Stimulated activated CD4-positive, alpha-beta T cell treated with anti-CD3 and anti-CD28 coated beads, Interleukin-1b, Interleukin-23, amount 100 ng/mL, for 4 hours (primary cell): ENCODE measurements at places on chromosomes 2 and 18.

GRCh38 chr18:60549338-60549960, 176.9 kb upstream of the MC4R start:
- DNase-seq = no peak

- DNase-seq = no peak
Observed at GRCh38 chr2:168432565-168433186, 23.4 kb upstream of the CERS6 start.

- no peak for DNase-seq
Observed at GRCh38 chr18:21444465-21445212, 155.9 kb downstream of the ESCO1 start.

GRCh38 chr2:182854375-182855105, 11.9 kb downstream of the FRZB start:
- DNase-seq = no peak

GRCh38 chr18:49690312-49690711, 123.0 kb downstream of the ACAA2 start:
- no peak for DNase-seq

- DNase-seq = no peak
Observed at GRCh38 chr2:195456771-195457170, 200.3 kb upstream of the SLC39A10 start.

GRCh38 chr2:118291251-118291880, 203.1 kb downstream of the INSIG2 start:
- no peak for DNase-seq

DNA sequence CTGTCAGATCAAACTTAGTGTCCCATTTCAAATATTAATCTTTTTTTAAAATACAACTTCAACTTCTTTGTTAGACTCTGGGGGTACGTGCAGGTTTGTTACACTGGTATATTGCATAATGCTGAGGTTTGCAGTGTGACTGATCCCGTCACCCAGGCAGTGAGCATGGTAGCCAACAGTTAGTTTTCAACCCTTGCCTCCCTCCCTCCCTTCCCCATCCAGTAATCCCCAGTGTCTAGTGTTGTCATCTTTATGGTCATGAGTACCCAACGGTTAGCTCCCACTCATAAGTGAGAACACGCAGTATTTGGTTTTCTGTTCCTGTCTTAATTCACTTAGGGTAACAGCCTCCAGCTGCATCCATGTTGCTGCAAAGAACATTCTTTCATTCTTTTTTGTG, 23.9 kb downstream of the NOL10 start:
- DNase-seq = no peak

GRCh38 chr2:216551234-216552068, 52.8 kb downstream of the RPL37A start:
- DNase-seq = no peak

DNA sequence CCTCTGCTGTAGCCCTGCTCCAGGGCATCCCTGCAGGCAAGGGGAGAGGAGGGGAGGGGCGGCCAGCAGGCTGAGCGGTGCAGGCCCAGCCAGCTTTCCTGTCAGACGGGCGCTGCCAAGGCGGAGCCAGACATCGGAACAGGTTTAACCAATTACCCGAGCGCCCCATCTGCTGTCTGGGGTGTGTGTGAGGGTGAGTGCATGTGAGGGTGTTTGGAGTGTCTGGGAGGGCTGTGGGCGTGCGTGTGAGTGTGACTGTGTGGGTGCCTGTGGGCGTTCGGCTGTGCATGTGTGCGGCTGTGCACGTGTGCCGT, 20.0 kb downstream of the EMX1 start:
- no peak for DNase-seq

DNA sequence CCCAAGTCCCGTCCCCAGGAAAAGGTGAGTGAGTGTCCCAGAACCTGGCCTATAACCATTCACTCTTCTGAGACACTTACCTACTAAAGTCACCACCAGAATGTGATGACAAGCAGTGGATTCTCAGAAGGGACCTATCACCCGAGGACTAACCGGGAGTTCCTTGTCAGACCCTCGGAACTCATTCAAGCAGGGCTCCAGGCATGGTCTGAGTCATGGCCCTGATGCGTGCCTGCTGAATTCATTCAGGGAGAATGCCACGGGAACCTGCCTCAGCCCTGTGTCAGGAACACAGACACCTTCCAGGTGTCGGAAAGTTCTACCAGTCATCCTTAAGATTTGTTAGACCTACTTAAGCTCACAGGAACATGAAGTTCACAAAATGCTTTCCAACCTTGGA, 29.8 kb downstream of the ALPK2 start:
- no peak for DNase-seq

DNA sequence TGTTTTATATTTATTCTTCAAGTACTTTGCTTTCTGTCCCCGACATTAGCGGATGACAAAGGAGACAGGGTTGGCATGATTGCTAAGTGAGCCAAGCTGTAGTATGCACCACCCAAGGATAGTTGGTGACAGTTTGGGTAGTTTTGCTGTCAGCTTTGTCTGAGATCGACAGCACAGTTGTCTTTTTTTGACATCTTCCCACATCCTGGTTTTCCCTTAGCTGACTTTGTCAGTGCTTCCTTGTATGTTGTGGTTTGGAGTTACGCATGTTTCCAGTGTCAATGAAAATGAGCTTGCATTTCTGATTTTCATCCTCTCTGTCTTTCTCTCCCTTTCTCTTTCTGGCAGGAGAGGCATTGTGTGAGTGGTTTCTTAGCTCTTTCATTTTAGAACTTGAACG, 44.6 kb upstream of the DOCK10 start:
- DNase-seq = no peak

GRCh38 chr18:12744103-12744502, 41.3 kb downstream of the PSMG2 start:
- DNase-seq = no peak

- DNase-seq = no peak
Observed at GRCh38 chr2:28347596-28347995, 45.1 kb upstream of the FOSL2 start.

- DNase-seq = no peak
Observed at GRCh38 chr2:182291296-182291695, 135.5 kb downstream of the PDE1A start.

GRCh38 chr18:3211236-3211992, 8.4 kb downstream of the MYOM1 start:
- DNase-seq = no peak

- DNase-seq = no peak
Observed at GRCh38 chr2:119429225-119429981, 2.3 kb upstream of the TMEM37 start.

- no peak for DNase-seq
Observed at GRCh38 chr2:216768908-216769411, 73.6 kb upstream of the IGFBP5 start.

- no peak for DNase-seq
Observed at GRCh38 chr2:239285932-239286230, 114.9 kb downstream of the HDAC4 start.

DNA sequence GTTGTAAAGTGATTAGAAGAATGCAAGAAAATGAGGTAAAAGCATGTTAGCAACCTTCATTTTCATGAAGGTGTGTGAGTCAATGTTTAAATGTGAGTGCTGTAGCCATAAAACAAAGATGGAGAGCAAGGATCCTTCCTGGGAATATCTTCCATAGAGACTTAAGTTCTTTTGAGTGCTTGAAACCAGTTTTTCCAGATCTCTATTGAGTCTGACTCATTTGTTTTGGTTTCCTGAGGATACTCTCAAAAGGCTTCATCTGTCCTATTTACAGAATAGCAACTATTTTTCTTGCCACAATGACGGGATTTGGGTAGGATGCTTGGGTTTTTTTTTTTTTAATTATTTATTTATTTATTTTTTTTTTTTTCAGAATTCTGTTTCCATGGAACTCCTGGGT, 45.9 kb upstream of the ASB1 start:
- no peak for DNase-seq

GRCh38 chr2:42792583-42793333, at the start of gene HAAO:
Gene HAAO, minus strand, starts transcription at chr2:42792583. Its CDS starts 47 bp downstream, at chr2:42792536.
- no peak for DNase-seq

DNA sequence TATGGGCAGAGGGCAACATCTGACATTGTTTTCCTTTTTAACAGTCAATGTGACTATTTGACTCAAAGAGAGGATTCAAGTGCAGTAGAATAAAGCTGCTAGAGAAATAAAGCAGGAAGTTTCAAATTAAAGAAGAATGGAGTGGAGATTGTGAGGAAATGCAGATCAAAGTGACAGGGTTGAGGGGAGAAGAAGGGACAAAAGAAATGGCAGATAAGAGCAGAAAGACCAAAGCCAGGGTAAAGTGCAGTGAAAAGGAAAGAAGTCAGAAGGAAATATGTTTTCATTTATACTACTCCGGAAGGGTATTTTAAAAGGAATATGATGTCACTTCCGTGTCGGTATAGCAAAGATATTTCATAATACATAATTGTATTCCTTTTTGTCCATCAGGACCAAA, 297.5 kb upstream of the CRIM1 start:
- DNase-seq = no peak

GRCh38 chr2:9484533-9484932, 10.2 kb downstream of the IAH1 start:
- DNase-seq = no peak

DNA sequence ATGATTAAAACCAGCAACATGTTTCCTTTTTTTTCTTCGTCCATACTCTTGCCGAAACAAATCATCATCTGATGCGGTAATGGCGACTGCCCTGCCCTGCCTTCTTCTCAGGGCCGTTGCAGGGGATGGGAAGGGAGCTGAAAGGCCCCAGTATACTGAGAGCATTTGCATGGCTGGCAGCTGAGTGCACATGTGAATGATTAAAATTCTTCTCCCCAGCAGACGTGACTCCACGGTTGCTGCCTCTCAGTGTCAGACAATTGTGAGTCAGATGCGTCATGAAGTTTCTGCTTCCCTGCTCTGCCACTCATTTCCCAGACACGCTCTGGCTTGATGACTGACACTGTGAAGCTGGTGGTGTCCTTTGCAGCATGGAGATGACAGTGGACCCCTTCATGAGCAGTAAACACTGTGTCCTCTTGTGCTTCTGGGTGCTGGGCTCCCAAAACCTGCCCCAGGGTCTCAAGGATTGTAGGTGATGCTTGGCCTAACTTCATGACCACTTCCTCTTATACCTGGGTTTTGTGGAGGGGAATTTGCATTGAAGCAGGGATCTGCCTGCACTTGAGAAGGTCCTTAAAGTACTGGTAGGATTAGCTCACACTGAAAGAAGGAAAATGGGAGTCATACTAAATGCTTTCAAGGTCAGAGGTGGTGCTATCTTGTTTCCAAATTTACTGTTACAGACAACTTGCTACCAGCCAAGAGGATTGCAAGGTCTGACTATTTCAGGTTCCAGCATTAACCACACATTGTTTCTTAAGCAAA, 222.5 kb upstream of the COPS8 start:
- no peak for DNase-seq

- peak; percentile 6 for DNase-seq
Observed at GRCh38 chr2:61016392-61017002, 1.0 kb upstream of the PEX13 start.

- DNase-seq = no peak
Observed at GRCh38 chr2:207418419-207418818, 111.3 kb upstream of the CREB1 start.

- no peak for DNase-seq
Observed at GRCh38 chr18:63505566-63506335, 29.0 kb downstream of the SERPINB5 start.

DNA sequence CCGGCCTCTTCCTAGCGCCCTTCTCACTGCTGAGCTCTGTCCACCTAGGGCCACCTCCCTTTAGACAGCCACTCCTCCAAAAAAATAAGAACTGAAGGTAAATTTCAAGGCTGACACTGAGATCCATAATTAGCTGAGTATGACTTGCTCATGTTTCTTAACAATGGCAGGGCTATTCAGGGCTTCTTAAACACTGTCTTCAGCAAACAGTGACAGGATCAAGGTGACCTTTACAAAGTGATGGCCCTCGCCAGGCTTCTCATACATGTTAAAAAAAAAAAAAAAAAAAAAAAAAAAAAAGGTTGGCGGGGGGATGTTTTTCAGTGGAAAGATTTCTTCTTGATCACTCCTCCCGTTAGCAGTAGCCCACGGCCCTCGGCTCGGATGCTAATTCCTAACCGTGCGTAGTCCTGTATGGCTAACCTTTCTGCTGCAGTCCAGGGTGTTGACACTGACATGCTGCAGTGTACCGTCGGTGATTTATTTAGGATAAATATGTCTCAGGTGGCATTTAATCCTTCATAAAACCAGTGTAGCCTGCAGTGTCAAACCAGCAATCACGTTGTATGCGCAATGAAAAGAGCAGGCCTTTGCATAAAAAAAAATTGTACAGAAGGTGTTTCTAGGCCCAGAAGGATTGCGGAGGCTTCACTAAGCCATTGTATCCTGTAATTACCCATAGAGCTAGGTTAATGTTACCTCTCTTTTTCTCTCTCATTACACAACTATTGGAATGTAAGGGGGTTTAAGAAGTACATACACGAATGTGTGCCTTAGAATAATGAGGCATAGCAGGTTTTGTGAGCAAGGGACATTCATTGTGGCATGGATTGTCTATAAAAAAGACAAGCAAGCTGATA, 142.7 kb downstream of the PTGR3 start:
- no peak for DNase-seq

GRCh38 chr2:58852243-58852642, 611.1 kb upstream of the FANCL start:
- no peak for DNase-seq

DNA sequence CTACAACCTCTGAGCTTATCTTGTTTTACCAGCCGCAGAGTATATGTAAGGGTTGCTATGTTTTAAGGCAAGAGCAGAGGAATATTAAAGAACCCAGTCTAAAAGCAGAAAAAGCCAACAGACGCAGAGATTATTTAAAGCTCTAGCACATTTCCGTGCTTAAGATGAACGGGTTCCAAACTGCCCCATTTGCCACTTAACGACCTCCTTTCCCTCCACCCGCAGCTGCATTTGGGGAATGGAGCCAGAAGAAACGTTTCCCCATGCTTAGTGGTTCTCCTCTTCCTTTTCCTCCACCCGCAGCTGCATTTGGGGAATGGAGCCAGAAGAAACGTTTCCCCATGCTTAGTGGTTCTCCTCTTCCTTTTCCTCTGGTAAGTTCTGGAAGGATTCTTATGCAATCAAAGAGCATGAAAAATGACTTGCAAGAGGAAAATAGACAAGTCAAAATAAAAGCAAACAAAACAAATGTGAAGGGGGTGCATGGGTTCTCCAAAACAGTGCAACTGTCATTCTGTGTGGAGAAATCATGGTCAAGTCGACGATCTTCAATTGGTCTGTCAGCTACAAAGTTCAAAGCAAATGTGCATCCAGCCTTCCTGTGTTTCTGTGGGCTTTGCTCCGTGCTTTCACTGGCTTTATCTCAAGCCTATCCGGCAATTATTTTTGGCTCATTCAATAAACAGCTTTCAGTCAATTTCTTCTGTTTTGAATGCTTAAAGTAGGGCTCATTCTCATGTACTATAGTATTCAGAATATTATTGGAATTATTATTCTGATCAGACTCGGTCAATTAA, 57.8 kb downstream of the DIPK1C start:
- no peak for DNase-seq

- DNase-seq = no peak
Observed at GRCh38 chr2:96521219-96521618, 15.3 kb upstream of the ARID5A start.

DNA sequence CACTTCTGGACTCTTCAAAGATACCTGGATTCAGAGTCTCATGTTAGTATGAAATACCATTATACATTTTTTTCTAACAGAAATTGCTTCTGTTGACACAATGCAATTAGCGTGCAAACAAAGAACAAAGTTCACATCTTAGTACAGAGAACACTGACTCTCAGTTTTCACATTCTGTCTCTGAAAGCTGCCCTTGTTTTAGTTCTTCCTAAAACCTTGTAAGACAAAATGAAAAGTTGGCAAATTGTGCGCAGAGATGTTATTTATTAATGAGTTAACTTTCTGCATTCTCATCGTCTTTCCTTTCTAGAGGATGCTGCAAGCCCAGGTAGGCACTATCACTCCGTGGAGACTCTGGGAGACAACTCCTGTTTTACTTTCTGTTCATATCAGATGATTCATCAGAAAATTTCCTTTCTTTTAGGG, 377.3 kb upstream of the POU3F3 start:
- no peak for DNase-seq

- no peak for DNase-seq
Observed at GRCh38 chr2:113180131-113180946, 6.6 kb downstream of the PSD4 start.
